ENCODE measurements at places on chromosomes 3 and 15. TPM values are rescaled to one million over a fixed set of nuclear protein-coding genes. Genes with fewer than 3 reads are reported as not detected.

Gene LDHAL6B
- polyA plus RNA-seq, result 0.33 TPM

Gene ANKRD34C
- polyA plus RNA-seq, result not detected

Gene MPI
- 43.1 TPM for polyA plus RNA-seq

GRCh38 chr3:193776626-193777358, 183.8 kb downstream of the OPA1 start:
- DNase-seq, result no peak
- no peak overlapping the region for H3K27ac ChIP-seq
- no peaks in the 10 kb centered on the region for H3K4me1 ChIP-seq
- H3K4me3 ChIP-seq, result no peak overlapping the region
- no peaks in the 10 kb centered on the region for H3K36me3 ChIP-seq

DNA sequence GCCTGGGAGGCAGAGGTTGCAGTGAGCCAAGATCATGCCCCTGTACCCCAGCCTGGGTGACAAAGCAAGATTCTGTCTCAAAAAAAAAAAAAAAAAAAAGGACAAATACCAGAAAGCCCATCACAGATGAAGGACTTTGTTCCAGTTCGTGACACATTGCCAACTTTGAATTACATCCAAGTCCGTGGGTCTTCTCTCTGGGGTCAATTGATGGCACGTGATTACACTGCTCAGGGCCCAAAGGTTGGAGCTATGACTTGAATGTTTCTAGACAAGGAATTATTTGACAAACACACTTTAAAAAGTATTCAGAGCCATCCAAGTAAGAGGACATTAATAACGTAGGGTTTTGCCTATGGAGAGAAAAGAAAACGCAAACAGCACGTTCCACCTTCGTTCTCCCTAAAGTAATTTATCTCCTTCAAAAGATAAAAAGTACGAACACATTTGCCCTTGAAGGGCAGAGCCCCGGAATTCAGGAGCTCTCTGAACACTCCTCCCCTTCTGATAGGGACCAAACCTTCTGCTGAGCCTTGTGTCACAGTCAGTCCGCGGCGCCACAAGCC, 31.3 kb upstream of the ST3GAL6 start:
- no peaks in the 10 kb centered on the region for H3K4me1 ChIP-seq
- no peak for DNase-seq
- no peaks in the 10 kb centered on the region for H3K36me3 ChIP-seq
- H3K27me3 ChIP-seq, result no peaks in the 10 kb centered on the region
- peak overlapping the region; percentile 80 for H3K4me3 ChIP-seq
- H3K27ac ChIP-seq, result peak overlapping the region; percentile 60

DNA sequence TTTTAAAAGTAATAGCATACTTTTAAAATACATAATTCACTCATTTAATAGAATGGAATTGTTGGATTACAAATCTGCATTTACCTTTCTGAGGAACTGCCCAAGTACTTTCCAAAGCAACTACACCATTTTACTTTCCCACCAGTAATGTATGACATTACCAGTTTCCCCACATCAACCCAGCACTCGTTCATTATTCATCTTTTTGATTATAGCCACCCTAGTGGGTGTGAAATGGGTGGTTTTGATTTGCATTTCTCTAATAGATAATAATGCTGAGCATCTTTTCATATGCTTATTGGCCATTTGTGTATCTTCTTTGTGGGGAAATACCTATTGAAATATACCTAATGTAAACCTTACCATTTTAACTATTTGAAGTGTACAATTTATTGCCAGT, 18.0 kb upstream of the EBLN2 start:
- no peak overlapping the region for H3K4me3 ChIP-seq
- H3K27me3 ChIP-seq, result no peaks in the 10 kb centered on the region
- no peak overlapping the region for H3K27ac ChIP-seq
- no peak for DNase-seq
- peaks cover 1% of the 10 kb centered on the region for H3K36me3 ChIP-seq
- peaks cover 12% of the 10 kb centered on the region for H3K4me1 ChIP-seq

GRCh38 chr3:17832016-17832415, 89.6 kb upstream of the TBC1D5 start:
- no peak overlapping the region for H3K27ac ChIP-seq
- H3K27me3 ChIP-seq, result no peaks in the 10 kb centered on the region
- no peaks in the 10 kb centered on the region for H3K4me1 ChIP-seq
- no peak for DNase-seq

DNA sequence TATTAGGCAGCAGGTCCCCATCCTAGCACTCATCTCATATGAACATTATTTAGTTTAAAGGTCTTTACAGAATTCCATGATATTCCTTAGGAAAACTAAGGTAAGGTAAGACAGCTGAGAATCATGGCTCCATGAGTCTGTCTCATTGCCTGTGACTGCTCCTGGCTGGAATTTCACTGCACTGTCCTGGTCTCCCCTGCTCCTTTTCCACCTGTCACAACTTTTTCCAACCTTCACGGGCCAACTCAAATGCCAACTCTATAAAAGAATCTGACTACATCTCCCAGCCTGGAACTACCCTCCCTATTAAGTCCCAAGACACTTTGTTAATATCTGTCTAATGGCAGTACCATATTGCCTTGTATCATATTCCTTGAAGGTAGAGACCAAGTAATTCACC, 7.6 kb downstream of the CNBP start:
- no peak overlapping the region for H3K4me3 ChIP-seq
- peaks cover 6% of the 10 kb centered on the region for H3K36me3 ChIP-seq
- H3K27ac ChIP-seq, result no peak overlapping the region
- H3K4me1 ChIP-seq, result peaks cover 9% of the 10 kb centered on the region

DNA sequence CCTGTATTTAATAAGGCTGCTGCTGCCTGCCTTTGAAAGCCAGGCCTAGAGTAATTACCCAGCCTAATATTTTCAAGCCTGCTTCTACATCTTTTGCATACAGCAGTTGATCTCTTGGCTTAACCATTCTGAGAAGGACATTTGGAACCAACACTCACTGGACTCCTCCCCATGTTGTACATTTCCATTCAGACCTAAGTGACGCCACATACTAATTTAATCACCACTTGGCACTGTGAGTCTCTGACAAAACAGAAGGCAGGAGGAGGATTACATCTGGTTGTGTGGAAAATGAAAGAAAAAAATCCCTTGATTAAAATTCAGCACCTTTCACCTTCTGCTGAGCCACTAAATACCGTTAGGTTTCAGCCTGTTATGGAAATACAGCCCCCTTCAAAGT, 102.2 kb upstream of the ARRDC4 start:
- no peaks in the 10 kb centered on the region for H3K27me3 ChIP-seq
- H3K27ac ChIP-seq, result no peak overlapping the region
- no peak overlapping the region for H3K4me3 ChIP-seq
- no peak for DNase-seq
- no peaks in the 10 kb centered on the region for H3K36me3 ChIP-seq

Measured in GM12878 (cell line).